Kidney epithelial cell (primary cell): ENCODE measurements at places on chromosomes 4 and X. TPM values are rescaled to one million over a fixed set of nuclear protein-coding genes. Genes with fewer than 3 reads are reported as not detected.

Gene IL3RA
- total RNA-seq = 1.2 and 9.7 TPM in 2 replicates

Gene F9
- not detected in 2 replicates for total RNA-seq

Gene NOP14
- total RNA-seq = 35.2 and 35.4 TPM in 2 replicates

Gene SSX4
- not detected in 2 replicates for total RNA-seq

Gene CXCL13
- total RNA-seq = not detected in 2 replicates

Gene DMP1
- not detected in 2 replicates for total RNA-seq

Gene FSTL5
- total RNA-seq = not detected in 2 replicates

Gene UNC5C
- total RNA-seq = 2.6 and 2.8 TPM in 2 replicates

Gene PABPC1L2B
- 0.17 TPM in 1 of 2 replicates, not detected in the other for total RNA-seq

Gene PRKG2
- 2.3 and 4.8 TPM in 2 replicates for total RNA-seq

Gene PDGFC
- total RNA-seq = 67.2 and 82.5 TPM in 2 replicates

Gene HDAC6
- 52.5 and 62.6 TPM in 2 replicates for total RNA-seq

Gene SORCS2
- total RNA-seq = 1.4 and 8.1 TPM in 2 replicates

Gene MAGEA4
- total RNA-seq = not detected in 2 replicates

Gene PCDH19
- total RNA-seq = 0.04 and 0.07 TPM in 2 replicates

Gene F8A2
- 1.0 TPM in 1 of 2 replicates, not detected in the other for total RNA-seq

Gene CPLX1
- total RNA-seq = 0.17 TPM in 1 of 2 replicates, not detected in the other

Gene CXCL11
- total RNA-seq = 0.07 TPM in 1 of 2 replicates, not detected in the other

Gene GUCY1A1
- total RNA-seq = 2.2 and 3.1 TPM in 2 replicates

Gene AWAT2
- not detected in 2 replicates for total RNA-seq

Gene IL13RA1
- 32.0 and 38.6 TPM in 2 replicates for total RNA-seq

Gene BEX2
- 74.2 and 81.3 TPM in 2 replicates for total RNA-seq

Gene CLGN
- 10.0 and 12.1 TPM in 2 replicates for total RNA-seq

Gene NEUROG2
- not detected in 2 replicates for total RNA-seq

Gene ARSD
- total RNA-seq = 25.8 and 30.9 TPM in 2 replicates

Gene RNF128
- 0.33 and 1.8 TPM in 2 replicates for total RNA-seq

Gene GNRHR
- not detected in 2 replicates for total RNA-seq

Gene TRPC5OS
- not detected in 2 replicates for total RNA-seq

Gene SSX2
- total RNA-seq = not detected in 2 replicates

Gene RTL9
- total RNA-seq = under 0.01 TPM in 1 of 2 replicates, not detected in the other

Gene SPIN2A
- total RNA-seq = 0.07 TPM in 1 of 2 replicates, not detected in the other

Gene GPM6B
- 0.89 and 4.3 TPM in 2 replicates for total RNA-seq

Gene TCEAL9
- 99.1 and 154 TPM in 2 replicates for total RNA-seq

Gene GLUD2
- total RNA-seq = 0.55 and 0.92 TPM in 2 replicates

Gene GLOD5
- total RNA-seq = not detected in 2 replicates

Gene STS
- total RNA-seq = 2.4 and 2.9 TPM in 2 replicates

Gene STATH
- not detected in 2 replicates for total RNA-seq

Gene RPA4
- total RNA-seq = 0.21 TPM in 1 of 2 replicates, not detected in the other

Gene ELMOD2
- 21.4 and 60.5 TPM in 2 replicates for total RNA-seq

Gene NLRP2B
- total RNA-seq = not detected in 2 replicates

Gene RPS3A
- total RNA-seq = 4,215 and 4,820 TPM in 2 replicates

Gene LRRC66
- 0.04 and 0.68 TPM in 2 replicates for total RNA-seq

Gene MAGEA11
- not detected in 2 replicates for total RNA-seq

Gene WDR17
- 2.9 and 3.7 TPM in 2 replicates for total RNA-seq

Gene ASB9
- 0.25 and 3.6 TPM in 2 replicates for total RNA-seq

Gene SLC10A6
- not detected in 2 replicates for total RNA-seq

Gene AR
- total RNA-seq = 0.25 and 0.89 TPM in 2 replicates

Gene SYNPO2
- 0.42 and 0.68 TPM in 2 replicates for total RNA-seq

Gene SPATA18
- 10.5 and 11.0 TPM in 2 replicates for total RNA-seq

Gene WFS1
- total RNA-seq = 26.0 and 37.2 TPM in 2 replicates

Gene CFP
- total RNA-seq = 0.21 TPM in 1 of 2 replicates, not detected in the other

Gene FAM9A
- not detected in 2 replicates for total RNA-seq

Gene FAM149A
- 22.2 and 22.9 TPM in 2 replicates for total RNA-seq

Gene IL2
- not detected in 2 replicates for total RNA-seq

Gene H2BW2
- not detected in 2 replicates for total RNA-seq
